ENCODE measurements at places on chromosomes 11 and 22.

DNA sequence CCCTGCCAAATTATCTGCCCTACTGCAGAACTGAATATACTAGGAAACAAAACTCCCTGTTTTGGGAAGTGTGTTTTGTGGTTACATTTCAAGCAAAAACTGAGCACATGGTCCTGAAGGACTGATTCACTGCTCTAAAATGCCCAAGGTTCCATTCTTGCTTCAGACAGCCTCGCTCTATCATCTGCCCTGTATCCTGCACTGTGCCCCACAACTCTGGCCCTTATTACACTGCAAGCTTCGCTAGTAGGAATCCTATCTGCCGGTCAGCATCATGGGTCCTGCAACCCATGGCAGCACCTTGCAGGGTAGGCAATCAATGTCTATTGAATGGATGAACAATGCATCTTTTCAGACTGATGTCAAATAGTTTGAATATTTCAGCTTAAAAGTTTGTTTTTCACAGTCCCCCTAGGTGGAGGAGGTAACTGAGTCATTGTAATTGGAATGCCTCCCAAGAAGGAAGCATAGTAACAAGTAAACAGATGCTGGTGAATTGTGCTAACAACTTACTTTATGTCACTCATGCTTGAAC lies 21.3 kb downstream of the LAYN start:
- DNase-seq: no peak

DNA sequence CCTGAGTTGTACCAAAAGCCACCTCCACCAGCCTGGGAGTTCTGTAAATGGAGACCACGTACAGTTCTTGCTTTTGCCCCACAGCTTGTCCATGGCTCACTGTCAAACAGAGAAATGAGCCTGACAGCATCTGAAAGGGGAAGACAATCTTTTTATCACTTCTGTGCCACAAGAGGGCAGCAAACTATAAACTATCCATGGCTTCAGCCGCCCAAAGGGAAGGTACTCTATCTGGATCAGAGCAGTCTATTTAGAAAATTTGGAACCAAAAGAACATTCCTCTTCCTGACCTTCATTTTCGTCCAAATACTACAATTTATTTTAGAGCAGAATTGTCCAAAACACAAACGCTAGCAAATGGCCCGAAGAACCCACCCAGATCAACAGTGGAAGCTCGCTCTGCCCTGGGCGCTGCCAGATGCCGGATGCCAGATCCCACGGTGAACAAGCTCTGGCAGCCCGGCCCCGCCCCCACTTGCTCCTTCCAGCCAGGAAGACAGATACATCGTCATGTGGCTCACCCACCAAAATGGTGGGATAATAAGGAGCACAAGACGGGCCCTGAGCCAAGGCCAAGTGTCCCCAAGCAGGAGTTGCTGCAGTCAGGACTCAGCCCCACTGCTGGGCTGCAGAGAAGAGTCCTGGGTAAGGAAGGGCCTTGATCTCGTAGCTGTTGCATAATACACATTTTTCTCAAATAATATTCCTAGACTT lies 23.9 kb upstream of the SCGB1A1 start:
- peak; percentile 65 for DNase-seq

GRCh38 chr11:19577976-19578619 lies 134.5 kb upstream of the NAV2 start:
- no peak for DNase-seq

GRCh38 chr22:22761963-22762772 lies 117.8 kb downstream of the GGTLC2 start:
- no peak for DNase-seq

- DNase-seq: peak; percentile 38
These were observed 167.0 kb downstream of the BUD13 start for GRCh38 chr11:116605543-116606459.

DNA sequence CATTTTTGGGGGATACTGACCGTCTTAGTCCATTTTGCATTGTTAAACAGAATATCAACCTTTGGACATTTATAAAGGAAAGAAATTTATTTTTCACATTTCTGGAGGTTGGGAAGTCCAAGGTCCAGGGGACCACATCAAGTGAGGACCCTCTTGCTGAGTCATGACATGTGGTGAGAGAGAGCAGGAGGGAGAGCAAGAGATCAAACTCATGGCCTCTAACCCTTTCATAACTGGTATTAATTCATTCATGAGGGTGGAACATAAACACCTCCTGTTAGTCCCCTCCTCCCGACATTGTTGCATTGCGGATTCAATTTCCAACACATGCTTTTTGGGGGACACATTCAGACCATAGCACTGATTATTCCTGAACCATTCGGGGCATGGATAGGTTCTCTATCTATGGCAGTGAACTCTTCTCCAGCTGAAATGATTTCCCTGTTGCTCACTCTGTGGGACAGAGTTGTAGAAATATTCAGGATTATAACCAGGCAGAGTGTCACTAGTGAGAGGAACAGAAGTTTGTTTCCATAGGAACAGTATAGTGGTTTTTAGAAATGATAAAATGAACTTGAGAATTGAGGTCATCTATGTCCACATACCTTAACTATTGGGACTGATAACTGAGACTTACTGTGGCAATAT lies 88.2 kb upstream of the OR9Q1 start:
- no peak for DNase-seq

DNA sequence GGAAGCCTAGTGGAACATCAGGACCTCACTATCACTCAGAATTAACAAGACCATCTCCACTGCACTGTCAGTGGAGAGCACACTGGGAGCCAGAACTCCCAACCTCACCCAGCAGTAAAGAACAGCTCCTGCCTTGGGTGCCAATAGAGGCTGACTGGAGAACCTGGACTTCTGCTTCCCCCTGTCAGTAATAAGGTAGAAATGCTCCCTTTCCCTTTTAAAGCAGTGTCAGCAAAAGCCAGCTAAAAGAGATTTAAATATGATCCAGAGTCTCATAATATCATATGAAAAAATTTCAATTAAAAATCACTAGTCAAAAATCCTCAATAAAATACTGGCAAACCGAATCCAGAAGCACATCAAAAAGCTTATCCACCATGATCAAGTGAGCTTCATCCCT lies 82.8 kb downstream of the SPATA19 start:
- no peak for DNase-seq

- no peak for DNase-seq
These were observed 4800.6 kb upstream of the OR11H1 start for GRCh38 chr22:10727393-10727792.

GRCh38 chr11:22433094-22433455 lies 94.9 kb downstream of the SLC17A6 start:
- DNase-seq: no peak

- peak; percentile 54 for DNase-seq
These were observed 64.7 kb downstream of the DHCR7 start for GRCh38 chr11:71383461-71383860.

DNA sequence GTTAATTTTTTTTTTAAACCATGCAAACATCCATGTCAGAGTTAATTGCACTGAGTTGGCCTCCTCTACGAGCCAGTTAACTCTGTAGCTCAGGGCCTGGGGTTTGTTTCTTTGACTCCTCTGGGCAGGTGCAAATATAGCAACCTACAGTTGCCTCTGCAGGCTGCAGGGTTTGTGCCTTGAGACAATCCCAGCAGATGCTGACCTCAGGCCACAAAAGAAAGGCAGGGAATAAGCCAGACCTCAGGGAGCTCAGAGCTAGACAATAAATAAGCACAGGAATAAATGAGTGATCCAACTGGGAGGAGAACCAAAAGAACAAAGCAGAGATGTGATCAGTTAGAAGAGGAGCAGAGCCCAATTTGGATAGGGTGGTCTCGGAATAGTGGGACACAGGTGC lies 390.8 kb downstream of the SHANK2 start:
- DNase-seq: no peak

GRCh38 chr22:31079095-31079642 lies 1.9 kb upstream of the SMTN start:
- DNase-seq: no peak

DNA sequence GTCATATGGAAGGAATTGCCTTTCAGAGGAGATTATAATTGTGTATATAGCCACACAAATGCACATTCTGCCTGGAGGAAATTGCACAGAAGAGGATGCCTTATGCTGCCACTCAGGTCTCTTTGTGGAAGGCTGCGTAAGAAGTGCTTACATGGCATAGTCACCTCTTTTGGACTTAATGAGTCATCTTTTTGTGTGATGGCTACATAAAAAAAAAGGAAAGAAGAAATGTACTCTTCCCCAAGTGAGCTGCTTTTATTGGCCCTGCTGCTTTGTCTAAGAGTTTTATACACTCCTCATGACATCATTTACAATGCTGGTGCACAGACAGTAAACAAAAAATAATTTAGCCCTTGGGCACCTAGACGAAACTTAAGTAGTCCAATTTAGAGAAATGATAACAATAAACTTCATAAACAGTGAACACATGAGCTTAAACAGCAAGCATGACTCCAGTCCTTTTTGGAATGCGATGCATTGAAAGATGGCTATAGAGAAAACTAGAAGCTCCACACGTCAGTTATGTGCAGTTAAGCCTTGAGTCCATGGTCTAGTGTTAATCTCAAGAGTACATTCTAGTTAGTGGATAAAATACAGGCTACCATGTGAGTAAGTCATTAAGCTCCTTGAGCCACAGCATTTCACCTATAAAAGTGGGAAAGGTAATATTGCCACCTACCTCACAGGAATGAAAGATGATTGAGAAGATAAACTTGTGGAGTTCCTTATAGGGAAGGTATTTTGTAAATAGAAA lies 12.0 kb downstream of the CSTPP1 start:
- no peak for DNase-seq

GRCh38 chr22:37925767-37926166 lies 19.7 kb downstream of the MICALL1 start:
- DNase-seq: no peak

DNA sequence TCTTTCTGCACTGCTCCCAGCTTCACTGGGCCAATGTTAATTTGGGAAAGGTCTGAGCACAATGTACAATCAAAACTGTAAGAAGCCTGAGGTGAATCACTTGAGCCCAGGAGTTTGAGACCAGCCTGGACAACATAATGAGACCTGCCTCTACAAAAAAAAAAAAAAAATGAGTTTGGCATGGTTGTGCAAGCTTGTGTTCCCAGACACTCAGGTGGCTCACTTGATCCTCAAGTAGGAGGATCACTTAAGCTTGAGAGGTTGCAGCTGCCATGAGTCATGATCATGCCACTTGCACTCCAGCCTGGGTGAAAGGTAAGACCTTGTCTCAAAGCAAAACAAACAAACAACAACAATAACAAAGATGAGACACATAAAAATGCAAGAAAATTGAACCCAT lies 38.6 kb upstream of the SC5D start:
- no peak for DNase-seq

DNA sequence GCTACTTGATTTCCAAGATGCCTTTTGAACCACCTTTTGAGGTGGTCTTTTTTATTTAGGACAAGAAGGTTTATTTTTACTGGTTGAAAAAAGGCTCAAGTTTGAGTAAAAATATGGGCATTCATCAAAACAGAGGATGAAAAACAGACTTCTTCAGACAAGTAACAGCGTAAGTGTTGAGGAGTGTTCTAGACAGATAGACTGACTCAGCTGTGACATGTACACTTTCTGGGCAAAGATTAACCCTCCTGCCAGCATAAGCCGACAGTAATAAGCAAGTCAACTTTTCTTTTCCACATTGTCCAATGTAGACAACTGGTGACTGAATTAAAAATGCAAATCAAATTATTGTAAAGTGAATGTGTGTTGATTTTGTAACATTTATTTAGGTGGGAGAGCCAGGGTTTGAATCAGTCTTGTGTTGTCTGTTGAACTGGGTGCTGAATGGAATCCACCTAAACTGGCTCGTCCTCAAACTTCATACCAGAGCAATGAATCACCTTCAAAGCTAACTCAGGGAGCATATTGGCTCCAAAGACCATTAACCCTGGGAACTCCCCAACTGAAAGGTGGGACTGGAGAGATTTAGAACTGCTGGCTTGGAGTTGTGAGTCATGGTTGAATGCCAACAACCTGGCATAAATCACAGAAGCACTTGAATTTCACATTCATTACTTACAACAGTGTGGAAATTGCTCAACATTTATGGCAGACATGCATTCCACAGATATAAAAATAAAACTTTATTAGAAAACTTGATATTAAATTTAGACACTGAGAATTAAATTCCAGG lies 377.0 kb downstream of the ETS1 start:
- DNase-seq: no peak

DNA sequence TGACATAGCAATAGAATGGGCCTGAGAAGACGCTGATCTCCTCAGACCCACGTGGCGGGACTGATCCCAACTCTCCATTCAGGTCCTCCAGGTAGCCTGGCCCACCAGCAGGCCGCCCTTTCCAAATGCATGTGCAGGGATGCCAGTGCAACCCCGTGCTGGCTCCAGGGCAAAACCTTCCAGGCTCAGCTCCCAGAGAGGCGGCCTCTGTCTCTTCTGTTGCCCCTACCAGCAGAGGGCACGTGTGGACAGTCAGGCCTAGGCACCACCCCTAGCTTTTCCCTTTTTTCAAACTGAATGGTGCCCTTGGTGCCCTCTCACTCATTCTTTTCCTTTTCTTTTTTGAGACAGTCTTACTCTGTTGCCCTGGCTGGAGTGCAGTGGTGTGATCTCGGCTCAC lies 121.7 kb downstream of the OSBP2 start:
- no peak for DNase-seq

DNA sequence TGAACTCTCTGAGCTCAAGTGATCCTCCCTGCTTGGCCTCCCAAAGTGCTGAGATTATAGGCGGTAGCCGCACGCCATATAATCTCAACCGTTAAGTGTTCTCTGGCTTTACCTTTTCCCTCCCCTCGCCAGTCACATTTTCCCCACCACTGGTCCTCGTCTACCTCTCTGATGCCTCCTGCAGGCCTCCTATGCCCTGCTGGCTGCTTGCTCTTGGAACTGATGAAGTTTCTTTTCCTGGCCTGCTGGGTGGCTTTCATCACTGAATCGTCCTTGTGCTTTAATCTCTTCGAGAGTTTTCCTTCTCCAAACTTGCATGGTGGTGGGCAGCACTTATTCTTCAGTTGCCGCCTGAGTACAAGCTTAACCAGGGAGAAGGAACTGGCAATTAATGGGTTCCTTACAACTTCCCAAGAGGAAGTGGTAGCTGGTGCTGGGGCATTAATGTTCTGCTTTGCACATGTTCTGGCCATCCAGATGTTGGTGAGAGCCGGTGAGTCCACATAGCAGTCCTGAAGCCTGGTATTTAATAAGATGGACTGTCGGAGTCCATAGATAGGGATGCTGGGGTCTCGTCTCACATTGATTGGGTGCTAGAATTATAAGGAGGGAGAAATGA lies 1.3 kb downstream of the C22orf31 start:
- no peak for DNase-seq

GRCh38 chr22:47375621-47376321 lies 613.3 kb downstream of the TBC1D22A start:
- DNase-seq: no peak

GRCh38 chr11:3747704-3748103 lies 49.6 kb downstream of the NUP98 start:
- no peak for DNase-seq

DNA sequence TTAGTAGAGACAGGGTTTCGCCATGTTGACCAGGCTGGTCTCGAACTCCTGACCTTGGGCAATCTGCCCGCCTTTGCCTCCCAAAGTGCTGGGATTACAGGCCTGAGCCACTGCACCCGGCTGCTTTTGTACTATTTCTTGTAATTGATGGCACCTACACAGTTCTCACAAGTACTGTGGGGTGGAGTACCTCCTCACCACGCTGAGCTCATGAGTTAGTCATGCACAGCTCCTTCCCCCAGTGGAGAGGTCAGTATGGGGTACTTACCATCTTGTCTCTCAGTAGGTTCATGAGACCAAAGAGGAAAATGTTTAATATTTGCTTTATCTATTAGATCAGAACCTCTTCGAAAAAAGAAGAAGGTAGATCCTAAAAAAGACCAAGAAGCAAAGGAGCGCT lies 2.1 kb downstream of the MRPL40 start:
- DNase-seq: no peak
